ENCODE measurements at places on chromosomes 12 and 14.

- H3K4me3 ChIP-seq: no peak overlapping the region
- H3K36me3 ChIP-seq: peaks cover 45% of the 10 kb centered on the region
- DNase-seq: no peak
Observed at GRCh38 chr12:89239534-89239933, 112.8 kb downstream of the DUSP6 start.

- peak overlapping the region; percentile 67 for H3K27ac ChIP-seq
- DNase-seq: no peak
- no peaks in the 10 kb centered on the region for H3K27me3 ChIP-seq
- H3K4me1 ChIP-seq: peaks cover 53% of the 10 kb centered on the region
Observed at GRCh38 chr12:47707355-47707754, 1.5 kb upstream of the RPAP3 start.

DNA sequence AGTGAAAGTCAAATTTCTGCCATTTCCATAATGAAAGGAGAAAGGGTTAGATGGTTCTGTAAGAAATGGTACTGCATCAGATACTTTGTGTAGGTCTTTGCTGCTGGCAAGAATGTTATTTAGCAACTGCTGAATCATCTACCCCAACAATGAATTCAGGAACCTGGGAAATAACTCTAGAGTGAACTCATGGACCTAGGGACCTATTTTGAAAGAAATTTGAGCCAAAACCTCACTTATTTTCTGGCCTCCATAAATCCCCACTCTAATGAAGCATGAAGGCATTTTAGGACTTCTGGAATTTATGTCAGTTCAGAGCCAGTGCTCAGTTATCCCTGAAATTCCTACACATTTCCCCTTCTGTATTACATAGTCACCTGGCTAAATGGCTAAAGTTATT lies 50.9 kb upstream of the CPNE8 start:
- H3K4me1 ChIP-seq: no peaks in the 10 kb centered on the region
- H3K27me3 ChIP-seq: no peaks in the 10 kb centered on the region
- no peak overlapping the region for H3K27ac ChIP-seq
- no peaks in the 10 kb centered on the region for H3K36me3 ChIP-seq

GRCh38 chr14:77645520-77646230 lies 29.2 kb upstream of the SPTLC2 start:
- DNase-seq: no peak
- H3K36me3 ChIP-seq: peaks cover 2% of the 10 kb centered on the region
- H3K4me3 ChIP-seq: no peak overlapping the region
- H3K27me3 ChIP-seq: peaks cover 2% of the 10 kb centered on the region
- H3K27ac ChIP-seq: no peak overlapping the region

DNA sequence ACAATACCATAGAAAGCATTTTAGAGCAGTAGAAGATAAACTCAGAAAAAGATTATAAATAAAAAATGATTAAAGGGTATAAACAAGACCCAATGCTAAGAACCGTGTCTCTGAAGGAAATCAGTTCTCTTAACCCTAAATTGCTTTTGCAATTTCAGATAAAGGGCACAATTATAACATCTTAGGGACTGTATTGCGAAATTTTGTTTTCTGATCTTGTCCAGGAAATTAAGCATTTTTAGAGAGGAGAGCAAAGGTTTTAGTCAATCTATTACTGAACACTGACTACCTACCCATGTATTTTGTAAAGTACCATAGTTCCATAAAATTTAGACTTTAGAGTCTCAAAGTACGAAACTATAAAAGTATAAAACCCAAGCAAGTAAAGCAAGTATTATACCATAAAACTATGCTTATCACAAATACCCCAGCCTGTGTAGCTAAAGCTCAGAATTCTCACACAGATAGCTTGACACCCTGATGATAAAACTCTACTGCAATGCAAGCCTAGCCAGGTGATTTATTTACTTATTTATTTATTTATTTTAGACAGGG lies 6.8 kb upstream of the CHPT1 start:
- no peaks in the 10 kb centered on the region for H3K27me3 ChIP-seq
- no peak overlapping the region for H3K27ac ChIP-seq
- H3K4me3 ChIP-seq: no peak overlapping the region
- no peaks in the 10 kb centered on the region for H3K36me3 ChIP-seq
- DNase-seq: no peak

DNA sequence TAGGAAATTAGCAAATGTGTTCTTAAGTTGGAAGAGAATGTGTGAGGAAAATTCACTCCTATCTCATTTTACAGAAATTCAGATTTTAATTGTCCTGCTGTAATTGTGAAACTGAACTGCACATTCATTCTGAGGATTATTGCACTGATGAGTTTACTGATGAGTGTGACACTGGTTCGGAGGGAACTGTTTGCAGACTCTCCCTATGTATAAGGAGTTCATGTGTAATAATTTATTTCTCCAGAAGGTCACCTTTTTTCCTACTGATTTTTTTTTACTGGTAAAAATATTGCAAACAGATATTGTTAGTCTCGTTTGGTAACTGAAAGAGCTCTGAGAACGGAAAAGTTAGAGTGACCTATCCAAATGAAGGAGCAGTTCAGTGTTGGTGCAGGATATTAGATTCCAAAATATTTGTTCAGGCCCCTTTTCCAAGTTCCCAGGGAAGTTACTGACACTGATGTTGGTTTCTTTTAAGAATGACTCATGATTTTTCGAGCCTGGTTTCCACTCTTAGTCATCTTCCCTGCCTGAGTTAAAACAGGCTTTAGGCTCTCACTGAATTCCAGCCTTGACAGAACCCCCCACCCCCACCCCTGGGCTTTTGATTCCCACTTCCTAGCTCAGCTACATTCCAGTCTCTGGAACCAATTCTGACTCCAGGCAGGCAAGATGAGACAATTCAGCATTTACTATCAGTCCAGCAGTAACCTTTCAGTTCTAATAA lies 18.4 kb downstream of the ANO6 start:
- H3K4me1 ChIP-seq: peaks cover 33% of the 10 kb centered on the region
- peak overlapping the region; percentile 25 for H3K27ac ChIP-seq
- no peak for DNase-seq
- H3K27me3 ChIP-seq: no peaks in the 10 kb centered on the region
- H3K4me3 ChIP-seq: no peak overlapping the region

- H3K4me3 ChIP-seq: no peak overlapping the region
- H3K4me1 ChIP-seq: peaks cover 5% of the 10 kb centered on the region
- no peaks in the 10 kb centered on the region for H3K27me3 ChIP-seq
- H3K27ac ChIP-seq: no peak overlapping the region
- H3K36me3 ChIP-seq: no peaks in the 10 kb centered on the region
Observed at GRCh38 chr12:19234171-19234704, 104.7 kb downstream of the PLEKHA5 start.
